ENCODE measurements at places on chromosomes 7 and 10. TPM values are rescaled to one million over a fixed set of nuclear protein-coding genes. Genes with fewer than 3 reads are reported as not detected.

GRCh38 chr7:150738591-150739001 lies 1.4 kb downstream of the GIMAP5 start:
- H3K4me3 ChIP-seq, result peak overlapping the region; percentile 91
- peaks cover 65% of the 10 kb centered on the region for H3K36me3 ChIP-seq

DNA sequence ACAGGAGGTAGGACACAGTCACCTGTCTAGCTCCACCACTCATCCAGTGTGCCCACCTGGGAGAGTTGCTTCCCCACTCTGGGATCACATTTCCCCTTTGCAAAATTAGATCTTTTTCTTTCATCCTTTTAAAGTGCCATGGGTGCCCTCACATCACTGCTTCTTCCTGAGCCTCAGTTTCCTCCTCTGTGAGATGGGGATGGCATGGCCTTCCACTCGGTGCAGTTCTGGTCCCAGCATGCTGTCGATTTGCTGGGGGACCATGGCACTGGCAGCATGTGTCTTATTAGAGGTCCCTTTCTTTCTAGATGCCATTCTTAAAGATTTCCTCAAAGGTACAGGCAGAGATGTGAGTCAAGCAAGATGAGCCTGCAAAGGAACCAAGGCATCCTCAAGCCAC lies 158.3 kb upstream of the ZMIZ1 start:
- no peak overlapping the region for H3K4me3 ChIP-seq
- H3K27me3 ChIP-seq, result peaks cover 4% of the 10 kb centered on the region
- no peaks in the 10 kb centered on the region for H3K4me1 ChIP-seq
- DNase-seq, result no peak
- H3K27ac ChIP-seq, result no peak overlapping the region

The C10orf53 gene
- 0.16 TPM for total RNA-seq

- H3K27ac ChIP-seq, result no peak overlapping the region
- peaks cover 3% of the 10 kb centered on the region for H3K27me3 ChIP-seq
- no peak overlapping the region for H3K4me3 ChIP-seq
- H3K36me3 ChIP-seq, result no peaks in the 10 kb centered on the region
- DNase-seq, result no peak
- peaks cover 17% of the 10 kb centered on the region for H3K4me1 ChIP-seq
These were observed 56.5 kb downstream of the KIAA1549 start for GRCh38 chr7:138924501-138925225.

The CYP2E1 gene
- total RNA-seq, result 0.16 TPM

- no peak overlapping the region for H3K4me3 ChIP-seq
- H3K27ac ChIP-seq, result no peak overlapping the region
- no peaks in the 10 kb centered on the region for H3K36me3 ChIP-seq
- no peak for DNase-seq
These were observed 258.6 kb downstream of the CNTNAP2 start for GRCh38 chr7:146375170-146375569.

The TMEM139 gene
- 1.1 TPM for total RNA-seq
